Fibroblast of villous mesenchyme (primary cell): ENCODE measurements at places on chromosomes 7 and 10.

DNA sequence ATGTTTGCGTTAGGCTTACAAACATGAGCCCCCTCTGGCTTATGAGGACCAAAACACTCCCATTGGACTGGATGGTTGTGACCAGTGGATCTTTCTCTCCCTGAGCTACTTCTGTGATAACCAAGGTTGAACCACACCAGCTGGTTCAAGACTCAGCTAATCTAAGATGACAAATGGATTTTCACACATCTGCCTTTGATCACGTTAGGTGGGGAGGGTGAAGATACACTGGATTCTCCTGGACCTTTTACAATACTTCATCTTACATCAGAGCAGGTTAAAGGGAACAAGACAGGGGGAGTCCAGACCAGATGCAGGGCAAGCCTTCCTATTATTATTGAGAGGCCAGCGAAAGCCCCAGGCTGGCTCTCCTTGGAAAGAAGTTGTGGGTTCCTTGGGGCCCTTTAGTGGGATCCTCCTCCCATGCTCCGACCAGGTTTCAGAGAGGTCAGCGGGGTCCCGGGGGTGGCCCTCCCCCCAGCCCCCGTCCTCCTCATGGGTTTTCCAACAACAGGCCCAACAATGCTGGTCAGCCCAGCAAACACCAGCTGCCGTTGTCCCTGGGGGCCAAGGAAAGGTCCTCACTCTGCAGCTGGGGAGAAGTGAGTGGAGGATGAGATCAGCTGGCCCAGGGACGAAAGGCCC is 2.8 kb downstream of the GFRA1 start:
- no peak for DNase-seq

GRCh38 chr7:124813994-124814798 is 48.6 kb upstream of the GPR37 start:
- DNase-seq: no peak

DNA sequence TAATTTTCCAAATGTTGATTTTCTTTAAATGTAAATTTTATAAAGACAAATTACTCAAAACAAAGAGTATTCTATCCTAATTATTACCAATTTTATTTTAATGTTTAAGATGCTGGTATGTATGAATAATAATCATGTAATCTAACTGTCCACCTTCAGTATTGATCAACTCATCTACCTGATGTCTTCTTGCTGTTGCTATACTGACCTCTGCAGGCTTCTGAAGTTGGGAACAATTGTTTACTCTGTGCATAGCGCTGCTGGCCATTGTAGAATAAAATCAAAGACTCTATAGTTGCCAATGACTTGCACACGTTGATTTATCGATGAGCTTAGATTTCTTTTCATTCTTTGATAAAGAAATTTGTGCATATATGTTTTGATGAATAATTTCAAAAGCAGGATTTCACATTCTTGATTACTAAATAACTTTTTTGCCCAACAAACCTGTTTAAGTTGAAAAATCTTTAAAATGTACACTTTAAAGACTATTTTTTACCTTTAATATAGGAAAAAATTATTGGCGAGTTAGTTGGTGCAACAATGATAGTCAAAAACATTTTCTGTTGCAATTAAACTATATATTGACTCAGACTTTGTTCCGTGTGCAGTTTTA is 282.3 kb downstream of the TFEC start:
- DNase-seq: peak; percentile 5

GRCh38 chr7:149524394-149524793 is 26.8 kb upstream of the ZNF746 start:
- no peak for DNase-seq

- no peak for DNase-seq
Measured at GRCh38 chr10:99449023-99449422, 18.6 kb upstream of the GOT1 start.

DNA sequence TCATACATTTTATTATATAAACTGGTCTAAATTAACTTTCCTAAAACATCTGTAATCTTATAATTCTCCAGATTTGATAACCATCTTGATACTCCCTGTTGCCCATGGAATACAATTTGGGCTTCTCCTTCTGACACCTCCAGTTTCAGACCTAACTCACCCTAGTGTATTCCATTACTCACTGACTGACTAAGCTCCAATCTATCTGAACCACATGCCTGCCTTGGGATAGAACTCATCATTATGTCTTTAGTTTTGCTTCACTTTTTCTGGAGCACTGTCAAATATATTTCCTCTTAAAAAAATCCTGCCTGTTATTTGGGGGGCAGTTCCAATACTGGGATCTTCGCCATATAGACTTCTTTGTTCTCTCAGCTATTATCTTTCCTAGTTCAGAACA is 4.9 kb upstream of the FOXP2 start:
- DNase-seq: no peak

GRCh38 chr7:46028246-46028645 is 107.2 kb upstream of the IGFBP3 start:
- DNase-seq: no peak

DNA sequence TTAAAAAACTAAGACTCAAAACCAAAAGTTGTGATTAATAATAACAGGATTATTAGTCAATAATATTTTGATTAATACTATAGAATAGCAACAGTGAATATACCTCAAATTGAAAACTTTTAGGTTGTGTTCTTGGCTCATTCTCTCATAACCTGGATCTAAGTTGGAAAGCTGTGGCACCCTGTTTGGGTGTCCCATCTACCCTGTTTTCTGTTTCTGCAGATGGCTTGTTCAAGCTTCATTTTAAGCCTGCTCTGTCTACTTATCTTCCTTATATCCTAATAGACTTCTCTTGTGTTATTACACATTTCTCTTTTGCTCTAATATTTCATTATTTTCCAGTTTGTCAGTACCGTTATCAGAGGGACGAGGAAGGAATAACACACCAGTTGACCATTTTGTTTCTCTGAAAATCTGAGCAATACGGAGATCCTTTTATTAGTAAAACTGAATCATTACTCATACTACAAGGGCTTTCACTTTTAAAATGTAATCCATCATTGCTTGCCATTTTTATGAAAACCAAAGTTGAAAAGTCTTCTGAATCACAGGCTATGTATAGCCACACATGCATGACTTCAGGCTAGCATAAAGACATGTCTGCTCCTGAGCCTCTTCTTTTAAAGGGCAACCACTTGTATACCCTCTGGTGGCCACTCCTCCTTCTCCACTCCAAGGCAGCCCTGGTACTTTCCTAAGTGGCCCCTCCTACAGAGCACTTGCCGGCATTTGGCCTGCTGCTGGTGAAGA is 22.3 kb downstream of the COX15 start:
- DNase-seq: peak; percentile 53

DNA sequence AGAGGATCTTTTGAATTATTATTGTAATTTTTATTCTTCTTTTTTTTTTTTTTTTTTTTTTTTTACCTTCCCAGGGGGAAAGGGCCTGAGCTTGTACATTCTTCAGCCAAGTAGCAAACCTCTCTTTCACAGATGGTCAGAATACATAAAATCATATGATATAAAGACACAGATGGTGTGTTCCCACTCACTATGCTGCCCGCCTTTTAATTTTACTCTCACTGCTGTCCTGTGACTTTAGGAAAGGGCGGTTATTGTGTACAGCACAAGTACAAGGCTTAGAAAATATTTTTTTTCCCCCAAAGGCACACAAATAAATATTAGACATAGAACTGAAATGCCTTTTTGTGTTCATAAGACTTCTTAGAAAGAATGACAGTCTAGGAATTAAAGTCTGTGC is 213.6 kb downstream of the RPS24 start:
- no peak for DNase-seq

- DNase-seq: no peak
Measured at GRCh38 chr7:157158400-157158799, 19.7 kb downstream of the UBE3C start.

DNA sequence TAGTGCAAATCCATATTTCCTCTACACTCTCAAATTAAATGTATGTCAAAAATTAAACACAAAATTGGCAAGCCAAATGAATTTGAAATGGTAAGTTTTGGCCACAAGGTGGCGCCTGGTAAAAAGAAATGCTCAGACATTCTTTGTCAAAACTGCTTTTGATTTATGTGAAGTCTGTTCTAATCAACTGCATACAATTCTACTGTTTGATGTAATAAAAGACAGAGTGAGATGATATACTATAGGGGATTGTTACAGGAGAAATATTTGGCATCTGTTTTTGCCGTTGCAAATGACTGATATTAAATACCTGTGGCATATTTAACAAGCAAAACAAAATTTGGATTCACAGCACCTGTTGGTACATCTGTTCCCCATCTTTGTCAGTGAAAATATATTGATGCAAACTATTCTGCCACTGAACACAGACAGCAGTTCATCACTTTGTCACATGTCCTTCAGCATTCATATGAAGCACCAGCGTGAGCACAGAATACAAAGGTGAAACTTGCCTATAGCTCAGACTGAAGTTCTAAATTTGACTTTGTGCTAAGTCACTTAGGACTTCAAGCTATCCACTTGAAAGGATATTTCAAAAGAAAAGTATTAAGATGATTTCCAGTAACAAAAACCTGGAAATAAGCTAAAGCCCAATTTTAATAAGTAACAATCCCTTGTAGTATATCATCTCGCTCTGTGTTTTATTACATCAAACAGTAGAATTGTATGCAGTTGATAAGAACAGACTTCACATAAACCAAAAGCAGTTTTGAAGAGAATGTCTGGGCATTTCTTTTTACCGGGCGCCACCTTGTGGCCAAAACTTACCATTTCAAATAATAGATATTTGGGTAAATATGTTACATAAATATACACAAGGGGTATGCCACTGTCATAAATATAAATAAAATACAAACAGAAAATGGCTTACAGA is 10.2 kb upstream of the CH25H start:
- peak; percentile 75 for DNase-seq

GRCh38 chr7:39504963-39505362 is 61.2 kb upstream of the YAE1 start:
- DNase-seq: peak; percentile 17

DNA sequence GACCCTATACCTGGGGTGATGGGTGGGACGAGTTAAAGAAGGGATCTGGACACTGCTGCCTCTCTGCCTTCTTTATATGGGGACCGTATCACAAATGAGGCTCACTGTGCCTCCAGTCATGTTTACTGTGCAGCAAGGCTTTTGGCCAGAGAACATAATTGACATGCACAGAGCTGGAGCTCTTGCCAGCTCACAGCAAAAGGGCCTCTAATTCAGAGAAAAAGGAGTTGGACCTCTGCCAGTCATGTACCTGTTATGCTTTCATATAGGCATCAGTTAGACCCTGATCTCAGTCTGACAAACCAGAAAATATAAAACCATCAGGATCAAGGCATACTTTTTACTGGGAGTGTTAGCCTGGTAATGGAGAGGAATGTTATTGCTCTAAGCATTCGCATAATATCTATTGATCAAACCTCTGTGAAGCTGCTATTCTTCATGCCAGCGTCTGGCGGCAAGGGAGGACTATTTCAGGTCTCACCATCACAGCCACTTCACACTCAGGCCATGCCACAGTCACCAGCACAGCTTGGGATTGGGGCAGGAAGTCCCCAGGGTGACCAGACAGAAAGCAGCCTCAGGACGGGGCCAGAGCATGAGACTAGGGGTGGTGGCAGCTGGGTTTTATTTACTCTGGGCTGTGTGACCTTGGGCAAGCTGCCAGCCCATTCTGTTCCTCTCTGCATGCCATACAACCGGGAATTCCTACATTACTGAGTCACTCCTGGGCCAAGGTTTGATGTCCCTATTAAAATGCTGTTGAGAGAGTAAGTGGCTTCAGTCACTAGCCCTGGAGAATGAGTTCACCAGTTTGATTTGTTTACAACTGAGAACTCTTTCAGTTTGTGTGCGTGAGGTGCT is 90.1 kb downstream of the NPSR1 start:
- peak; percentile 1 for DNase-seq

DNA sequence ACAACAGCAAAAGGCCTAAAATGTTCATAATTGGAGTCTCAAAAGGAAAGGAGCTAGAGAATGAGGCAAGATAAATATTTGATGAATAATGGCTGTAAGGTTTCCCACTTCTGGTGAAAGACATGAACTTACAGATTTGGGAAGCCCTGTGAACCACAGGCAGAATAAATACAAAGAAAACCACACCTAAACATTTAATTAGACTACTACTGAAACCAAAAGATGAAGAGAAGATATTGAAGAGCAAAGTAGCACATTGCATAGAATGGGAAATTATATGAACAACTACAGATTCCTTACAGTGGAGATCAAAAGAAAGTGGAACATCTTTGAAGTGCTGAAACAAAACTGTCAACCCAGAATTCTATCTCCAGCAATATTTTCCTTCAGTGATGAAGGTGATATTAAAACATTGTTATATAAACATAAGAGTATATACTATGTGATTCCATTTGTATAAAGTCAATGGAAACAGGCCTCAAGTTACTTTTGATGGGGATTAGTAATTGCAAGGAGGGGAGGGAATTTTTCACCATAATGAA is 191.3 kb upstream of the KAT6B start:
- no peak for DNase-seq
